ENCODE measurements at places on chromosomes 7 and 10.

- no peak for DNase-seq
Measured at GRCh38 chr10:129449893-129450292, 17.1 kb upstream of the MGMT start.

GRCh38 chr7:35004531-35005095 is 32.7 kb downstream of the DPY19L1 start:
- no peak for DNase-seq

DNA sequence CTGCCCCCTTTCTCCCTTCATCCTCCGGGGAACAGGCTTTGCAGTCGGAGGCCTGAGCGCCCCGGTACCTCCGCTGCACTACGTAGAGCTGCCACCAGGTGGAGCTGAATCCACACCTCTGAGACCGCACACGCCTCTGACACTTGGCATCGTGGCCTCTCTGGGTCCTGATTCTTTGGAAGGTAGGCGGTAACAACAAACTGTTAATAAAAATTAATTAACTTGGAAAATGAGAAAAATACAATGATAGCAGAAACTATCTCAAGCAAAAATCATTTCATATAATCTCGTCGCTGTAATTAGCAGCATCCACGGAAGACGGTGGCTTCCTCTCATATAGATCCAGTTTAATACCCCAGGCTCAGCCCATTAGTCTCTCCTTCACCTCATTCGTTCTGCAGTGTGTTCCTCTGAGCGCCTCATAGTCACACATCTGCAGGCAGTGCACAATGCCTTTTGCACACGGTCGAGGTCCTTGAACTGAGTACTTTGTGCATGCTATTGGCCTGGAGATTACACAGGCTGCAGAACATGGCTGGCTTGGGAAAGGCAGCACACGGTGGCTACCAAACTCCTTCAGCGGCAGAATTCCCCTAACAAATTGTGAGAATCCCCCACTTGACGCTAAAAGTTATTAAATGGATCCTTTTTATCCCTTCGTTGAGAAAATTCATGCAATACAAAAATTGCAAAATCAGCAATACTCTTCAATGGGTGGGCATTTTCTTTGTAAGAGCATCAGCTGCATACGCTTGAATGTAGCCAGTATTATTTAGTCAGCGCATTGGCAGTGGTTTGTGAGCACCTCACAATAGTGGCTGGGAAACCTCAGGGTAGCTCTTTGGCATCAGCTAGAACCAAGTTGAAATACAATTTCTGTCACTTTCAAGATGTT is 18.7 kb downstream of the OR9A2 start:
- peak; percentile 70 for DNase-seq

GRCh38 chr10:13234172-13234571 is at the start of gene UCMA:
UCMA (minus strand) TSS chr10:13234374; CDS start chr10:13234258, 116 bp downstream.
- no peak for DNase-seq

- no peak for DNase-seq
Measured at GRCh38 chr7:136009488-136010079, 32.4 kb upstream of the MTPN start.

DNA sequence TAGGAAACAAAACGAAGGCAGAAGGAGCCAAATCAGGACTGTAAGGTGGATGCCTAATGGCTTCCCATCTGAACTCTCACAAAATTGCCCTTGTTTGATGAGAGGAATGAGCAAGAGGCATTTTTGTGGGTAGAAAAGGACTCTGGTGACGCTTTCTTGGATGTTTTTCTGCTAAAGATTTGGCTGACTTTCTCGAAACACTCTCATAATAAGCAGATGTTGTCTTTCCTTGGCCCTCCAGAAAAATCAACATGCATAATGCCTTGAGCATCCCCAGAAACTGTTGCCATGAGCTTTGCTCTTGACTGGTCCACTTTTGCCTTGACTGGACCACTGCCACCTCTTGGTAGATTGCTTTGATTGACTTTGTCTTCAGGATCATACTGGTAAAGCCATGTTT is 13.5 kb downstream of the PTPN12 start:
- no peak for DNase-seq

DNA sequence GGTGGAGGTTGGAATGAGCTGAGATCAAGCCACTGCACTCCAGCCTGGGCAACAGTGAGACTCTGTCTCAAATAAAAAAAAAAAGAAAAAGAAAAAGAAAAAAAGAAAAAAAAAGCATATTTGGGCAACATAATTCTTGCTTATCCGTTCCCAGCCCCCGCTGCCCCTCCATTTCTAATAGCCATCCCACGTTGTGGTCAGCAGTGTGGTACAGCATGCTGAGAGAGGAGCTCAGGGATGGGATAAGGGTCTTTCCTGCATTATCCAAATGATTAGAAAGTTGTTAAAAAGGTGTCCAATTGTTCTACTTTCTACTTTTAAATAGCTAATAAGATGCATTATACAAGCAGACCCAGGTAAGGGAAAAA is 104.9 kb upstream of the ZNF92 start:
- DNase-seq: no peak

GRCh38 chr7:93715234-93715633 is 140.7 kb upstream of the CALCR start:
- DNase-seq: peak; percentile 47

DNA sequence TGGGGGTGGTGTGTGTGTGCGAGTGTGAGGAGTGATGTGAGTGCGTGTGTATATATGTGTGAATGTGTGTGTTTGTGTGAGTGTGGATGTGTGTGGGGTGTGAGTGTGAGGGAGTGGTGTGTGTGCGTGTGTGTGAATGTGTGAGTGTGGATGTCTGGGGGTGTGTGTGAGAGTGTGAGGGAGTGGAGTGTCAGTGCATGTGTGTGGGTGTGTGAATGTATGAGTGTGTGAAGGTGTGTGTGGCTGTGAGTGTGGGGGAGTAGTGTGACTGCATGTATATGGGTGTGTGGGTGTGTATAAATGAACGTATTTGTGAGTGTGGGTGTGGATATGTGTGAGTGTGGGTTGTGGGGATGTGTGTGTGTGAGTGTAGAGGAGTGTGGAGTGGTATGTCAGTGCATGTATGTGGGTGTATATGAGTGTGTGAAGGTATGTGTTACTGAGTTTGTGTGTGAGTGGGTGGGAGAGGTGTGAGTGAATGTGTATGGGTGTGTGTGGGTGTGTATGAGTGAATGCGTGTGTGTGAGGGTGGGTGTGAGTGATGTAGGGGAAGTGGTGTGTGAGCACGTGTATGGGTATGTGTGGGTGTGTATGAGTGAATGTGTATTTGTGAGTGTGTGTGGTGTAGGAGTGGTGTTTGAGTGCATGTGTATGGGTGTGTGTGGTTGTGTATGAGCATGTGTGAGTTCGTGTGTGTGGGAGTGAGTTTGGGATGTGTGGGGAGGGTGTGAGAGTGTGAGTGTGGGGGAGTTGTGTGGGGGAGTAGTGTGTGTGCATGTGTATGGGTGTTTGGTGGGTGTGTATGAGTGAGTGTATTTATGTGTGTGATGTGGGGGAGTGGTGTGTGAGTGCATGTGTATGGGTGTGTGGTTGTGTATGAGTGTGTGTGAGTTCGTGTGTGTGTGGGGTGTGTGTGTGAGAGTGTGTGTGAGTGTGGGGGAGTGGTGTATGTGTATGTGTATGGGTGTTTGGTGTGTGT is 28.5 kb upstream of the NUB1 start:
- no peak for DNase-seq

DNA sequence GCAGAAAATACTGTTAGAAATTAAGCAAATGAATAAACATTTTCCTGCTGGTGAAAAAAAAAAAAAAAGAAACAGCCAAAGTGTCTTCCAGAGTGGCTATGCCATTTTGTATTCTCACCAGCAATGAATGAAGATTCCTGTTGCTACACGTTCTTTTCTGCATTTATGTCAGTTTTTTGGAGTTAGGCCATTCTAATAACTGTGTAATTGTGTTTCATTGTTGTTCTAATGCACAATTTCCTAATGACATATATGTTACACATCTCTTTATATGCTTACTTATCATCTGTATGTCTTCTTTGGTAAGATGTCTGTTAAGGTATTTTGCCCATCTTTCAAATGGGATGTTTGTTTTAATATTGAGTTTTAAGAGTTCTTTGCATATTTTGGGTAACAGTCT is 213.7 kb downstream of the ITGB1 start:
- DNase-seq: no peak

Data from HL-60 (cell line).